ENCODE measurements at places on chromosomes 5 and 9.
A peak's percentile ranks its signal among the peaks of the same experiment; 100 is the strongest.

GRCh38 chr5:31135542-31135941 lies 57.9 kb upstream of the CDH6 start:
- no peak for DNase-seq

- DNase-seq = no peak
Measured at GRCh38 chr5:39164016-39164415, 55.3 kb downstream of the FYB1 start.

- no peak for DNase-seq
Measured at GRCh38 chr9:120983259-120983837, 56.8 kb upstream of the TRAF1 start.

DNA sequence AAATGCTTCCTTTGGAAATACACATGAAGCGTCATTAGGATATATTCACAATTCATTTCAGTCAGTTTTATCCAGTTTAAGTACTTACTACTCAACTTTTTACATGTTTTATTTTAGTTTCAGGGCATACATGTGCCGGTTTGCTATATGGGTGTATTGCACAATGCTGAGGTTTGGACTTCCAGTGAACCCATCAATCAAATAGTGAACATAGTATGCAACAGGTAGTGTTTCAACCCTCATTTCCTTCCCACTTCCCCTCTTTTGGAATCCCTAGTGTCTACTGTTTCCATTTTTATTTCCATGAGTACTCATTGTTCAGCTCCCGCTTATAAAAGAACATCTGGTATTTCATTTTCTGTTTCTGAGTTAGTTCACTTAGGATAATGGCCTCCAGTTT lies 74.7 kb downstream of the TMEM161B start:
- no peak for DNase-seq

DNA sequence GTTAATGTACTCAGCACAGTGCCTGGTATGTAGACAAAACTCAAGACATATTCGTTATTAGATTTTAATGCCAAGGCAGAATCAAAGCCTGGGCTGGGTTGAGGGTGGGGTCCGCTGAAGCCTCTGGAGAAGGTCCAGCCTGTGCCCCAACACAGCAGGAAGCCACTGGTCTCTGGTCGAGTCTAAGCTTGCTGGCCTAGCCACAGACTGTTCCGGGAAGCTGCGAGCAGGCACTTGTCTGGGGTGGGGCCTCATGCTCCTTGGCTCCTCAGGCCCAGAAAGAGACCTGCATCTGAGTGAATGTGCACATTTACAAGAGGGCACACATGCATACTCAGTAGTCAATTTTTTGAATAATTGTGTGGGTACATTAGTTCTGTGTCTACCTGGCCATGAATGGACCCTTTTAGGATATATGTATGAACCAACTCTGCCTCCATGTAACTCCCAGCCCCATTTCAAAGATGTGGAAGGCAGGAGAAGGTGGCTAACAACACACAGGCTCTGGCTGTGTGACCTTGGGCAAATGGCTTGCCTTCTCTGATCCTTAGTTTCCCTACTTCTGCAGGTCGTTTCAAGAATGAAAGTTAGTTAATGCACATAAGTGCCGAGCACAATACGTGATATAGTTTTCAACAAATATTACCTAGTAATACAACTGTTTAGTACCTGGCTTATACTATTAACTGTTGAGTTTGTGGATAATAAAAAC lies 18.3 kb downstream of the FAT2 start:
- no peak for DNase-seq

- DNase-seq = no peak
Measured at GRCh38 chr5:4207486-4207885, 611.9 kb downstream of the IRX1 start.

- DNase-seq = peak; percentile 64
Measured at GRCh38 chr5:181160152-181160754, 12.9 kb downstream of the OR2V2 start.

DNA sequence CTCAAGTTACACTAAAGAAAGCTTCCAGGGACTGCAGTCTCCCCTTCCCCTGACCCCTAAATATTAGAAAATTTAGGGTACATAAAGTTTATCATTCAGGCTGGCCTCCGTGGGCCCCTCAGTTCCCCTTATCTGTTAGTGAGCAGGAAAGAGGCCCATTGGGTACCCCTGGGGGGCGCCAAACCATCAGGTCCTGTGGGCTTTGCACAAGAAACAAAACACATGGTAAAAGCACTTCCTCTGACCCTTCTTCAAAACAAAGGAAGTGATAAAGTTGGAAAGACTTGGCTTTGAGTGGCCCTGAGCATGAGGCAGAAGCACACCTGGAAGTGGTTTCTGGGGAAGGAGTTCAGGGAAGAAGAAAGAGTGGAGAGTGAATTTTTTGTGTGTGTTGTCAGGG lies 213.0 kb downstream of the SMARCA2 start:
- no peak for DNase-seq

- no peak for DNase-seq
Measured at GRCh38 chr5:39394946-39395345, 29.8 kb downstream of the DAB2 start.

DNA sequence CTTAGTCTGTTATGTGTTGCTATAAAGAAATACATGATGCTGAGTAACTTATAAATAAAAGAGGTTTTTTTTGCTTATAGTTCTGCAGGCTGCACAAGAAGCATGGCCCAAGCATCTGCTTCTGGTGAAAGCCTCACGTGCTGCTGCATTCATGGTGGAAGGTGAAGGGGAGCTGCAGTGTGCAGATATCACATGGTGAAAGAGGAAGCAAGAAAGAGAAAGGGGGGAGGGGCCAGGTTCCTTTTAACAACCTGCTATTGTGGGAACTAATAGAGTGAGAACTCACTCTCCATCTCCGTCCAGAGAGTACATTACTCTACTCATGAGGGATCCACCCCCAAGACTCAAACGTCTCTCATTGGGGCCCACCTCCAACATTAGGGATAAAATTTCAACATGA lies 12.5 kb upstream of the PARP8 start:
- no peak for DNase-seq

- no peak for DNase-seq
Measured at GRCh38 chr9:77188242-77188641, 10.9 kb downstream of the VPS13A start.

- no peak for DNase-seq
Measured at GRCh38 chr9:27835746-27836145, 262.5 kb upstream of the C9orf72 start.

GRCh38 chr5:17228821-17229291 lies 11.4 kb downstream of the BASP1 start:
- no peak for DNase-seq

- DNase-seq = no peak
Measured at GRCh38 chr9:38336341-38336740, 56.2 kb upstream of the ALDH1B1 start.

DNA sequence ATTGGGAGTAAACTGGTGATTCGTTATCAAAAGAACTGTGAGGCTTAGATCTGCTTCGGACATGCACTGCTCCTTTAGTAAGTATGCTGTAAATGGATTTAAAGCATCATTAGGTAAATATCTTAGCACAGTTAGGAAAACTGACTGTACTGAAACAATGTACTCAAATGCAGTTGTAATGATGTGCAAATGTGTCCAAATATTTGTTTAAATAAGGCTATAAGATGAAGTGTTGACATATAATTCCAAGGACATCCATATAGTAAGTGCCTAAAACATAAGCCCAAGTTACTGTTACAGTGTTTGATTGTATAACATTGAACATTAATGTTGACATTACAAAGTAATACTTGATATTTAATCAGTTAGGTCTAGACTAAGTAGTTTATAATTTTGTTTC lies 512.5 kb upstream of the CDH18 start:
- DNase-seq = no peak

- no peak for DNase-seq
Measured at GRCh38 chr9:6106711-6107339, 91.4 kb upstream of the RANBP6 start.

- DNase-seq = no peak
Measured at GRCh38 chr9:137919649-137920141, 42.1 kb downstream of the CACNA1B start.

- DNase-seq = no peak
Measured at GRCh38 chr5:12023614-12024241, 119.5 kb upstream of the CTNND2 start.

GRCh38 chr9:86082870-86083269 lies 16.5 kb downstream of the GOLM1 start:
- no peak for DNase-seq

DNA sequence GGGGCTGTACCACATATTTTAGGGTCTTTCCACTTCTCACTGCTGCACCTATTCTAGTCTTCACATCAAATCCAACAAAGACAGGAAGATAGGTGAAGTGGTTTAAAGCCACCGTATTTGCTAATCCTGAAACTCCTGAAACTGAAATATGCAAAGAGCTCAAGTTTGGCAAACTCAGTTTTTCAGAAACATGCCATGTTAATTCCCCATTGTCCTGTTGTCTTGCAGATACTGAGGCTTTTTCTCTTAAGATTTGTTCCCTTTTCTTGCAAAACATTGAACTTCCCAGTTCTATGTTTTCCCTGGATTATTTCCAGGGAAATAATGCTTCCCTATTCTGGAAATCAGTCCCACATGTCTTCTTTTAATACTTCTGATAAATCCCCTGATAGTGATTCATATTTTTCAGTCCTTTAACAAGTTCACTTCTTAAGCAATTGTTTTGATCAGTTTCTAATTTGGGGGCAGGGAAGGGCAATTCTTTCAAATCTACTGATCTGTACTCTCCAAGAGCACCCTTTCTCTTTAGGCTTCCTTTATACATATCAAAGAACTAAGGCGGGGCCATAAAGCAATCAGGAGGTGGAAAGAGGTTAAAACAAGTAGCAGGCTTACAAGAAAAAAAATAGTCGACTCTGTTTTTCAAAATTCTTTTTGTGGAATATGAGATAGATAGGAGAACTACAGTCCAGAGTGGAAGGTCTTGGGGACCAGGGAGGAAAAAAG lies 648.5 kb downstream of the BNC2 start:
- DNase-seq = no peak

GRCh38 chr9:72485821-72486593 lies 35.4 kb upstream of the TMC1 start:
- no peak for DNase-seq

DNA sequence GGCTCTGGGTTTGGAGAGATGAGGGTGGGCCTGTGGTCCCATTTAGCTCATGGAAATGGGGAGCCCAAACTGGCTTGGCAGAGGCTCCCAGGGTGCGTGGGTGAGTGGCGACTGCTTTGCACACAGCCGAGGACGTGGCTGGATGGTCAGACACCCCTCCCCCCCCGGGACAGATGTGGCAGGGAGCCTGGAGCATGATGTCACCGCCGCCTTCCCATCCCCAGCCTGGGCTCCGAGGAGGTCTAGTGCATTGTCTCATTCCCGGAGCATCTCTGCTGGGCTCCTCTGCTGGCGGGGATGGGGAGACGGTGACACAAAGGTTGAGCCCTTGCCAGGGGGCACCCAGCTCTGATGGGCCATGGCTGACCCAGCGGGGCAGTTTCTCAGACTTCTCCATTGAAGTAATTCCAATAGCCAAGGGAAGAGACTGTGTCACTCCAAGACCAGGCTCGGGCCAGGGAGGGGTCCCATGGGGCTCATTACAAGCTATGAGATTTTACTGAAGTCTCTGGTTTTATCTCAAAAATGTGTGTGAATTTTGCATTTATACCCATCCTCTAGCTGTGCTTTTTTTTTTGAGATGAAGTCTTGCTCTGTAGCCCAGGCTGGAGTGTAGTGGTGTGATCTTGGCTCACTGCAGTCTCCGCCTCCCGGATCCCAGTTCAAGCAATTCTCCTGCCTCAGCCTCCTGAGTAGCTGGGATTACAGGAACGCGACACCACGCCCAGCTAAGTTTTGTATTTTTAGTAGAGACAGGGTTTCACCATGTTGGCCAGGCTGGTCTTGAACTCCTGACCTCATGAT lies 36.1 kb downstream of the HMCN2 start:
- no peak for DNase-seq

- DNase-seq = no peak
Measured at GRCh38 chr9:105901514-105902109, 207.3 kb downstream of the TMEM38B start.

DNA sequence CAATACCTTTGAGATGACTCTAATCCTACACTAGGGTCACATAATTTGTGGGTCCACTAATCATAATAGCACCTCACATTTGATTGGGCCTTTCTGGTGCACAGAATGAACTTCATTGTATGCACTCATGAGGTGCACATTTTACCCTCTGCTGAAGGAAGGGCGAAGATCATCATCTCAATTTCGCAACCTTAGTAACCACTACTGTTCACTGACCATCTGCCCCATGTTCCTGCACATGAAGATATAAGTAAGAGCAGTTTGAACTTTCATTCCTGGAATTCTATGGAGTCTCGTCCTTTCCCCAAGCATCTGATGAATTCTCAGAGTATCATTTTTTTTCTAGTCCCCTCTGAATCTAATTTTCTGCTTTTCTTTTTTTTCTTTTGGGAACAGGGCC lies 21.2 kb downstream of the GAS1 start:
- DNase-seq = no peak

DNA sequence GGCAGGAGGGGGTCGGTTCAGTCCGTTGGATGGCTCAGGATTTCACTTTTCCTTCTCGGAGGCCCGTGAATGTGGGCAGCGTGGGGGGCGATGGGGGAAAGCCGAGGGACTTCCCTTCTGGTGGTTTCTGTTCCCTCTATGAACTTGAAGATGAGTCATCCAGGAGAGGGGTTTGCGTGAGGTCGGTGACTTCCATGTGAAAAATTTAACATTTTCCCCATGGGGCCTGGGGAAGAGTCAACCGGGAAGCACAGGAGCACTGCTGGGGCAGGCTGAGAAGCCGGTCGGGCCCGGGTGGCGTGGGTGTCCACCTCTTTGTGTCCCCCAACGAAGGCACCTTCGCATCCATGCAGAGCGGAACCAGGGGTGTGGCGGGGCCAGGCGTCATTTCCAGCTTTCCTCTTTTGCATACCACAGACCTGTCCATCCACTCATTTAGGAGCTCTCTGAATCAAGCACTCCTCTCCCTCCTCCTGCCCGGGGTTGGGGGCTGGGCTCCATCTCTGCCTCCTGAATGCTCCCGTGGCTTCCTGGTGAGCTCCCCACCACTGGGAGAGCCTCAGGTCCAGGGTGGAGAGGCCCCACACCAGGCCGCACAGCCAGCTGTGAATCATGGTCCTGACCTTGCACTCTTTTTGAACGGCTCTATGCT lies 68.4 kb downstream of the ANKRD33B start:
- peak; percentile 27 for DNase-seq

DNA sequence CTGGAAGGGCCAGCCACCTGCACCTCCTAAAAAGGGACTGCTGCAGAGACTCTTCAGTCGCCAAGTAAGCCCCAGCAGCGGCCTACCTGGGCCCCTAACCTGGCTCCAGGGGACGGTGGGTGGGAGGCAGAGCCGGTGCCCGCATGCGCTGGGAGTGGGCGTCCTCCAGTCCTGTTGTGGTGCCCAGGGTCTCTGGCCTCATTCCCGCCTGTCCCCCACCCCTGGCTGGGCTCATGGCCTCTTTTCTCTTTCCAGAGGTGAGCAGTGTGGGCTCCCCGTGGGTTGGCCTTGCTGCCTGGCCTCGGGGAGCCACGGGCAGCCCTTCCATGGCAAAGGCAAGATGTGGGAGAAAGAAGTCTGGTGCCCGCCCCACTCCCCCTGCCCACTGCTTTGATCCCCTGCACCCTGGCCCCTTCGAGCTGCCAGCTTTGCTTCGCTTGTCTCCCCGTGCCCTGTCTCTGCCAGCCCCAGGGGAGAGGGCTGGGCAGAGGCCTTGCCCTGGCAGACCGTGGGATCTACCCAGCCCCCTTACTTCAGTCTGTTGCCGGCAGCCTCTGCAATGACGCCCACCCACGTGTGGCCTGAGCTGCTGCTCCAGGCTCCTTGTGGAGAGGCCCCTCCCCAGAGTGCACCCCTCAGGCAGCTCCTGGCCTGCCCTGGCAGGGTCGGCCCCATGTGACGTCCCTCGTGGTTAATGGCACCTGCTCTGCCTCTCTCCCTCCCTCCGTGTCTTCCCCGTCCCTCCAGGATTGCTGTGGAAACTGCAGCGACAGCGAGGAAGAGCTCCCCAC lies 5.4 kb upstream of the PRR7 start:
- no peak for DNase-seq

All from stimulated activated CD8-positive, alpha-beta memory T cell treated with anti-CD3 and anti-CD28 coated beads, Interleukin-4, amount 100 ng/mL, for 24 hours (primary cell).